ENCODE measurements at places on chromosomes 5 and 9.

GRCh38 chr5:9401786-9402472 lies 143.9 kb downstream of the SEMA5A start:
- no peak for DNase-seq

DNA sequence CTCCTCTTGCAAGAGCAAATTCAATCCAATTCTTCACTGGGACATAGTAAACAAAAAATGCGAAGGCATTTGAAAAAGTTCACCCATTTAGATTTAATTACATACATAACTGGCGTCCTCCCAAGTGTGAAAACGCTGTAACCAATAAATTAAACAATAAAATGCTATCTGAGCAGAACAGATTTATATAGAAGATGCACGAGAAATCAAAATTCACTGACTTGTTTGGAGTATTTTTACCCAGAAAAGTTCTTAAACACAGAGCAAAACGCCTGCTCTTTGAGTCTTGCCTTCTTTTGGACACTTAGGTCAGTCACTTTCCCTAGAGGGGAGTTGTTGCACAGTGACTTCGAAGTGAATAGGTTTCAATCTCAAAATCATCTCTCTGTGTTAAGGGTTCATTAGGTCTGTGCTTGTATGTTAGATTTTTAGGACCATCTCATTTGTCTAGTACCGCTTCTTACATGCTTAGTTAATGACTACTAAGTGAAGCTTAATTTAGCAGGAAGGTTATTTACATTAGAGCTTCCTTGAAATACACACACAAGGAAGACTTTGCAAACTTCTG lies 1.9 kb downstream of the ALDH1A1 start:
- no peak for DNase-seq

DNA sequence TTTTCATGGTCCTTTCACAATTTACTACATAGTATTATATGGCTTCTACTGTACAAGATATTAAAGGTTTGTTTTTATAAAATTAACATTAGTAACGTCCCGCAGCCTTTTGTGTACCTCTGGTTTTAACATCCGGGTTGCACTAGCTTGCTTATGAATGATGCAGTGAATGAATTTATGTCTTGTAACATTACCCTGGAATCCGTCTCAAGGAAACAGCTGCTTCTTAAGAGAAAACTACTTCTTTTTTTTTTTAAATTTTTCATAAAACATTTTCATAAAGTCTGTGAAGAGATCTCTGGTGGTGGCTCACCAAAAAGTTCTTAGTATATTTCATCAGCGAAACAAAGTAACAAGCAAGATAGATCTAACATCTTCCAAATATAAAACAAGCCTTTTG lies 23.6 kb downstream of the MARCHF3 start:
- DNase-seq: no peak

- DNase-seq: no peak
Measured at GRCh38 chr9:35908504-35909125, 675 bp upstream of the SPAAR start.

DNA sequence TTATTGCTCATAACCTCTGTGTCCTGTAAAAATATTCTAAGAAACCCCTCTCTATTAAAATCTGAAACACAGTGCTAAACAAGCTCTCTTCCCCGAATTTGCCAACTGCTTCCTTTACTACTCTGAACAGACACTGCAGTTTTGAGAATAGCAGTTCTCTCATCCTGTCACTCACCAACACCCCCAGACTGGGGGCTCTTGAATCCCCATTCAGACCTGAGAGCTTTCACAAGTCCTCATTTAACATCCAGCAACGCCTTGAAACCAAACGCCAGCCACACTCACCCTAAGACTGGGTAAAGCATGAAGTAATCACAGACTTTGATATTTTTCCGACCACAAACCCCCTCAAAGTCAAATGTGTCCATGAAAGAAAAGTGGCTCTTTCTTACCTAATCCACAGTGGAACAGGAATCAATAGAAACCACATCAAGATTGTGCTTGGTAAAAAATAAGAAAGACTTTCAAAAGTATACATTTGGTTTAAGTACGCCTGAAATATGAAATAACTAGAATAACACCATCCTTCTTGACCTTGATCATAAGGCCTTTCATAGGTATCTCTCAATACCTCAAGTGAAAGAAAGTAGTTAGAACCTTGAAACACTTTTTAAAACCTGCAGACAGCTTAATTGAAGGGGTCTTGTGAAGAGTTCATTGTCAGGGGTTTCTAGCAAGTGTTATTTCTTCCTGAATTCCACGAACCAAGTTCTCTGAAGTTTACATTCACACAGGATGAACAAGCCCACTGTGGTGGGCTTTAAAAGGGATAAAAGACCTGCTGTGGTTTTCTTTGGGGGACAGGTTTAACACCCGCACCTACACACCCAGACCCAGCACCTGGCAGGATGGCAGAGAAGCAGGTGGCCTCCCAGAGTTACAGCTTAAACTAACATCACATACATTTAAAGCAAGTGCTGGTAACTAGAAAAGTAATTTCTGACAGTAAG lies 412.6 kb downstream of the MLLT3 start:
- peak; percentile 24 for DNase-seq

GRCh38 chr5:97096846-97097245 lies 45.6 kb downstream of the LIX1 start:
- no peak for DNase-seq

- DNase-seq: no peak
Measured at GRCh38 chr5:158233735-158234322, 374.9 kb upstream of the CLINT1 start.

DNA sequence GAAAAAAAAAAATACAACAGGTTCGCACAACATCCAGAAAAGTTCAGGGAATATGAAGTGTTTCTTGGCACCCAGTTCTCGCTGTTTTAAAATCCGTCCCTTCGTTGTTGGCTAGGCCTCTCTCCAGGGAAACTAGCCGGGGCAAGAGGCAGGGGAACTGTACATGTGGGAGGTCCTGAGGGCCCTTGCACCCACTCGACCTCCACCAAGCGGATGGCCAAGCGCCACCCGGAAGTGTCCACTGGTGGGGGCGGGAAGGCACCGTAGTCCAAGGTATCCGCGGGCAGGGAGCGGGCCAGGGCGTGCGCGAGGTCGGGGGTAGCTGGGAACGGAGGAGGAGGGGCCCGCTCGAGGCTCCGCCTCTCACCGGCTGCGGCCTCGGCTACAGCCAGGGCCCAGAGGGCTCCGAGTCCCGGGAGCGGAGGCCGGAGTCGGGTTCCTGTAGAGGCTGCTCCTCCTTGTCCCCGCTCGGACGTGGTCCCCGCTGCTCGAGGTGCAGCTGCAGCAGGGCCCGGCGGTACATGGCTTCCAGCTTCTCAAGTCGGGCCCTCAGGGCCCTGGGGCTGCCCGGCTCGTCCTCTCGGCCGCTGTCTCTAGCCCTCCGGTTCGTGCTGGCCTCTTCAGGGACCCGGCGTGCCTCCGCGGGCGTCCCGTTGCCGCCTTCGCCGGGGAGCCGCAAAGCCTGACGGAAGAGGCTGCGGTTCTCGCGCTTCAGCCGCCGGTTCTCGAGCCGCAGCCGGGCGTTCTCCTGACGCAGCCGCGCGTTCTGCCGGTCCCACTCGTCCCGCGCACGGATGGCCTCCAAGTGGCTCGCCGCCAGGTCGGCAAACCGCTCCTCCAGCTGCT lies 720 bp downstream of the TUSC1 start:
- DNase-seq: no peak

GRCh38 chr9:37417857-37418618 lies 4.5 kb upstream of the GRHPR start:
- no peak for DNase-seq

Data from CD4-positive, alpha-beta T cell treated with Interleukin-12 subunit alpha and Interleukin-12 subunit beta, for 1 hour (primary cell).